ENCODE measurements at places on chromosomes 7 and 10.

GRCh38 chr7:28722684-28723083 lies 235.4 kb downstream of the TRIL start:
- DNase-seq = no peak

- no peak for DNase-seq
Observed at GRCh38 chr10:64682043-64682442, 1160.8 kb downstream of the REEP3 start.

DNA sequence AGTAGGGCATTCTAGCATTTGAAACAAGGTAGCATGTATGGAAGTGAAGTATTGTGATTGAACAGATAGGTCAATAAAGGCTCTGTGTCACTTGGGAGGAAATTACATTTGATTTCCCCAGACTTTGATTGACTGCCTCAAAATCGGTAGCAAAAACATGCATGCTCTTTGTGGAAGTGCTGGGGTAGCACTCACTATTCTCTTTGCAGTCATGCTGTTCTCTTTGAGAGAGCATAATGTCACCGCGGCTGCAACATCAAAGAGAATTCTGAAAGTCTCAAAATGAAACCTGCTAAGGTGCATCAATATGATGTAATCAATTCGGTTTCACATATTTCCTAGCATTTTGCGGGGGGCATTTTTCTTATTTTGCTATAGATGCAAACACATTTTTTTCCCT lies 64.2 kb downstream of the ARMC3 start:
- no peak for DNase-seq

- DNase-seq = no peak
Observed at GRCh38 chr7:101597941-101598340, 31.2 kb downstream of the MYL10 start.

GRCh38 chr10:129850790-129851189 lies 113.3 kb downstream of the EBF3 start:
- DNase-seq = no peak

- DNase-seq = no peak
Observed at GRCh38 chr7:34761627-34762026, 103.6 kb downstream of the NPSR1 start.

DNA sequence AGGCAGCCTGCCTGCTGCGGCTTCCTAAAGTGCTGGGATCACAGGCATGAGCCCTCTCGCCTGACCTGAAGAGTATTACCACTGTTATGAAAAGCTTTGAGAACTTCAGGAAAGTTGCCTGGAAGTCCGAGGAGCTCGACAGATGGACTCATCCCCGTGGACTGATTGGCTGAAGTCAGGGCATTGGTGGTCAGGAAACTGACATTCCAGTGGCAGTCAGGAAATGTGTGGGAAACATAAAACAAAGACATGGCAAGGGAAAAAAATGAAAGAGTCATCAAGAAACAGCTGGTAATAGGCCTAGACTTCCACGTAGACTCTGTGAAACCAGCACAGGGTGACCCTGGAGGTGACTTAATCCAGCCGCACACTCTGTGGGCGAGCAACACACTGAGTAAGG lies 123.3 kb downstream of the CDH23 start:
- no peak for DNase-seq

- DNase-seq = no peak
Observed at GRCh38 chr7:157306846-157307838, 29.7 kb upstream of the DNAJB6 start.

DNA sequence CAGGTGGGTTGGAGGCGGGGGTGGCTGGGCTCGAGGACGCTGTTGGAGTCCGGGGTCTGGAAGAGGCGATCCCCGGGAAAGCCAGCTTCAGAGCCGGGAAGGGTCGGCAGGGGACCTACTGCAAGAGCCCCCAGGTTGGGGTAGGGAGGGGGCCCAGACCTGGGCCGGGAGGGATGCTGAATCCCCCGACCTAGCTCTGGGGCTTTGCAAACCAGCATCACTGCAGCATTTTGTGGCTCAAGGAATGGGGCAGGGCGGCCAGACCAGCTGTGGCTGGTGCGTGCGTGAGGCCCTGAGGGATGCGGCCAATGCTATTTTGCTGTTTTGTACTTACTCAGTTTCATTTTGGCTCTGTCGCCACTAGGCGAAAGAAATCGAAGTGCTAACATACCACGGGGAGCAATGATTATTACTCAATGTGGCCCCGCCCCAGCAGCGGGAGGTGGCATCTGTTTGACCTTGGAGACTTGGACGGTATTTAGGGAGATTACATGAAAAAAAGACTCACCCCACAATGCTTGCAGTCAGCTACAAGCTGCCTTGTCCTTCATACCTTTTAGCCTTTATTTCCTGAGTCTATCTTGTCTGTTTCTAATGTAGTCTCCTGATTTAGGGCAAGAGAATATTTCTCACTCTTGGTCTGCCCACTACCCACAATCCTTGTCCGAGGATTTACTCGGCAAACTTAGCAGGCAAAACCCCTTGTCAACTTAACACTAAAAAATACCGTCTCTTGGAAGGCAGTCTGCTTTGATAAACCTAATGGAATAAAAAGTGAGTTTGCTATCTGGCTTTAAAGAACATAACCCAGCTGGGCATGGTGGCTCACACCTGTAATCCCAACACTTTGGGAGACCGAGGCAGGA lies 16.2 kb downstream of the HSPB1 start:
- DNase-seq = peak; percentile 87

GRCh38 chr7:23486002-23486773 lies 15.9 kb upstream of the IGF2BP3 start:
- DNase-seq = no peak

DNA sequence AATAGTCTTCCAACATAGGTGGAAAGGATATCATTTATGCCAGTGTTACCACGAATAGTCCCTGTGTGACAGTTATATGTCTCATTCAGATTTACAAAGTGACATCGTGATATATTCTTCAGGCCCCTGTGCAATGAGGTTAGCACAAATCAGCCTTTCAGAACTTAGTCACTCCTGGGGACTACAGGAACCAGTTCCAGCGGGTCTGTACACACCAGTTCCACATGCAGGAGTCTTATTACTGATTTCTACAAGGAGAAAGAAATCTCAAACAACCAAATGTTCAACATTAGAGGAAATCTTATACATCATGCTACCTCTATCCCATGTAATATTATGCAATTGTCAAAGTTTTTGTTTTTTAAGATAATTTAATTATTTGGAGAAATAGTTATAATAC lies 4.4 kb upstream of the WDR91 start:
- DNase-seq = no peak

- no peak for DNase-seq
Observed at GRCh38 chr7:148492157-148492860, 98.3 kb upstream of the C7orf33 start.

- DNase-seq = no peak
Observed at GRCh38 chr10:3495281-3495680, 289.7 kb downstream of the KLF6 start.

DNA sequence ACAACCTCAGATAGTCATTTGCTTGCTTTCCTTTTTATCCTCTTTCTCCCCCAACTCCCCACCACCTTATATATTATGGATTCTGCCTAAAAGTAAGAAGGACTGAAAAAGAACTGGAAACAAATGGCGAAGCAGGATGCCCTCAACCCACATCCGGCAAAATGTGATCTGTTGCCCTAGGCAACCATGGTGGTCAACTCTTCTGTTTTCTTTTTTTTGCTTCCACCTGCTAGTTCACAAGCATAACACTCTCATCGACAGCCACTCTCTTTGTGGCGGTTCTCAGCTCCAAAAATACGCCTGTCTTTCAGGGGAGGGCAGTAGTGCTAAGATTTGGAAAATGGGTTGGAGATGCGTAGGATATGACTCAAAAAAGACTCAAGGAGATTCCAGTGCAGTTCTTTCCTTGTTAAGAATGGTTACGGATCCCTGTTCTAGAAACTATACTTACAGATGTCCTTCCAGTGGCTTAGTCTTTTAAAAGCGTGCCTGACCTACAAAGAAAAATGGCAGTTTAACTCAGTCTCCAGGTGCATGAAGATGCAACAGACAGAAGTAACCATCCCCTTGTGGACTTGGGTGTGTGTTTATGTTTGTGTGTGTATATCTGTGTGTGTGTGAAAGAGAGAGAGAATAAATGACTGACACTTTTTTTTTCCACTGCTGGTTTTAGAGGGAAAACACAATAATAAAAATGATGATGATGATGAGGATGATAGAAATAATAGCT lies 10.7 kb downstream of the APBB1IP start:
- DNase-seq = no peak

GRCh38 chr10:9052767-9053166 lies 998.3 kb downstream of the GATA3 start:
- no peak for DNase-seq

GRCh38 chr7:23471106-23471859 lies 992 bp upstream of the IGF2BP3 start:
- DNase-seq = no peak

GRCh38 chr7:138030679-138031351 lies 28.9 kb upstream of the CREB3L2 start:
- no peak for DNase-seq

DNA sequence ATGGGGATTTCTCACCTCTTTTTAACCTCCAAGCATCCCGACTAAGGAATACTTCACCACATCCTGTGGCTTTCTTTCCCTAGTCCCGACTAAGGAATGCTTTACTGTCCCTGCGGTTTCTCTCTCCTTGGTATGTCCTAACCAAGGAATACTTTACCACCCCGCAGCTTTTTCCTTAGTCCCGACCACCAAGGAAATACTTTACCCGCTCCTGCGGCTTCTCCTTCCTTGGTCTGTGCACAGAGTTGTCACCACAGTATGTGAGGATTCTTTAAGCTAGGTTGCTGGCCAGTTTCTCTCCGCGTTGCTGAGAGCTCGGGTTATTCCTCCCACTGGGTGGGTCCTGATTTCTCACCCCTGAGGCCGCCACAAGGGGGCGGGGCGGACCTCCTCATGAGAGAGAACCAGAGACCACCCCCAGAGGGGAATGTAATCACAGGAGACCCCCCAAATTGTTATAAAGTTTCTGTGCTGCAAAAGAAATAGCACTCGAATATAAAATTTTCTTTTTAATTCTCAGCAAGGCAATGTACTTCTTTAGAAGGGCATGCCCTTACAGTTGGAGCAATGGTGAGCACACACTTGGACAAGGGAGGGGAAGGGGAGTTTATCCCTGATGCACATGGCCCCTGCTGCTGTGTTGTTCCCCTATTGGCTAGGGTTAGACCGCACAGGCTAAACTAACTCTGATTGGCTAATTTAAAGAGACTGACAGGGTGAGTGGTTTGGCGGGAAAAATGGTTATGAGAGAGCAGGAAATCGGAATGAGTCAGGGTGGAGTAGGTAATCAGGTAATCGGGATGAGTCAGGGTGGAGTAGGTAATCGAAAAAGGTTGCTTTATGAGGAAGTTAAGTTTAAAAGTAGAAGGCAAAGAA lies 12.8 kb downstream of the SUGCT start:
- DNase-seq = no peak

GRCh38 chr7:2597273-2597640 lies 34.5 kb upstream of the TTYH3 start:
- no peak for DNase-seq

- peak; percentile 21 for DNase-seq
Observed at GRCh38 chr10:33489501-33490176, 155.2 kb upstream of the NRP1 start.

DNA sequence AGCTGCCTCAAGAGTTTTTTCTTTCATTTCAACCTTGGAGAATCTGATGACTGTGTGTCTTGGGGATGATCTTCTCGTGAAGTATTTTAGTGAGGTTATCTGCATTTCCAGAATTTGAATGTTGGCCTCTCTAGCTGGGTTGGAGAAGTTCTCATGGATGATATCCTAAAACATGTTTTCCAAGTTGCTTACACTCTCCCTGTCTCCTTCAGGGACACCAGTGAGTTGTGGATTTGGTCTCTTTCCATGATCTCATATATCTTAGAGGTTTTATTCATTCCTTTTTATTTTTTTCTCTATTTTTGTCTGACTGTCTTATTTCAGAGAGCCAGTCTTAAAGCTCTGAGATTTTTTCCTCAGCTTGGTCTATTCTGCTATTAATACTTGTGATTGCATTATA lies 282.3 kb upstream of the CSTF2T start:
- no peak for DNase-seq

- no peak for DNase-seq
Observed at GRCh38 chr7:152086513-152086912, 61.0 kb downstream of the GALNT11 start.

- DNase-seq = no peak
Observed at GRCh38 chr10:62816076-62816330, 163 bp downstream of the EGR2 start.

DNA sequence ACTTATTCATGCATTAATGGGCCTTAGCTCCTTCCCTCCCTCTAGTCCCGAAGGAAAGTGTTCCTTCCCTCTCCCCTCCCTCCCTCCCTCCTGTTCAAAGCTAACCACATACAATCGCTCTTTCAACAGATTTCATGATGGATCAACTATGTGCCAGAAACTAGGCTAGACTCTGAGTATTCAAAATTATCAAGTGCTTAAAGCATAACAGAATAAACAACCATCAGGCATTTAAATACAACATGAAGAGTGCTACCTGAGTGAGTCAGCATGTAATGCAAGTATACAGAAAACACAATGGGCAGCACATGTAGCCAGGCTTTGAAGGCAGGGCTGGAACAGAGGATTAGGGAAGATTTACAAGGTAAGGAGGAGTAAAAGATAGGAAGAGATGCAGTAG lies 11.3 kb downstream of the CHCHD3 start:
- no peak for DNase-seq

- DNase-seq = no peak
Observed at GRCh38 chr10:126288547-126289493, 99.5 kb downstream of the ADAM12 start.
